ENCODE measurements at places on chromosomes 16 and 17. TPM values are rescaled to one million over a fixed set of nuclear protein-coding genes. Genes with fewer than 3 reads are reported as not detected.

- H3K4me1 ChIP-seq: peaks cover 2% of the 10 kb centered on the region
- H3K36me3 ChIP-seq: no peaks in the 10 kb centered on the region
These were observed 103.9 kb downstream of the METRNL start for GRCh38 chr17:83183145-83183948.

DNA sequence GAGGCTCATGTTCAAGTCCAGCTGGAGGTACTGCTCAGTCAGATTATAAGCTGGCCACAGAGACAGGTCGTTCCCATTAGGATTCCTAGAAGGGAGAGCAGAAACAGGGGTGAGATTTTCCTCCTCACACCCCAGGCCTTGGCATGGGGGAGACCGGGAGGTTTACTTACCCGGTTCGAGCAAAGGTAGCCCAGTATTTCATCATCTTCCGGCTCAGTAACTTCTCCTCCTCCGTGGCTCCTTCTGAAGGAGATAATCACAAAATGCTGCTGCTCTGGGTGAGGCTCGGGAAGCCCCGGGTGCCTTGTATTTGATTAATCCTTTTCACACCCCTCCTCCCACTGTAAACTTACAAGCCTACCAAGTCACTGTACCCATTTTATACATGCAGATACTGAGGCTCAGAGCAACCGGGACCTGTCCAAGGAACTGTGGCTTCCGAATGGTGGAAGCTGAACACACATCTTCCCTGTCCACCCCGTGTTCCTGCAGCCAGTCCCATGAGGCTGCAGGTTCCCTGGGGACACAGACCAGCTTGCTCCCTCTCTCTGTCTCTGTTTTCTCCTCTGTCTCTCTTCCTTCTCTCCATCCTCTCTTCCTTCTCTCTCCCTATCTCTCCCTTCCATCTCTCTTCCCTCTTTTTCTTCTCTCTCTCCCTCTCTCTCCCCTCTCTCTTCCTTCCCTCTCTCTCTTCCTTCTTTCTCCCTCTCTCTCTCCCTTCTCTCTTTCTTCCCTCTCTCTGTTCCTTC is 13.9 kb upstream of the CES1 start:
- H3K4me3 ChIP-seq: no peak overlapping the region
- no peak overlapping the region for H3K27ac ChIP-seq
- H3K4me1 ChIP-seq: no peaks in the 10 kb centered on the region
- peaks cover 41% of the 10 kb centered on the region for H3K27me3 ChIP-seq
- no peaks in the 10 kb centered on the region for H3K36me3 ChIP-seq

DNA sequence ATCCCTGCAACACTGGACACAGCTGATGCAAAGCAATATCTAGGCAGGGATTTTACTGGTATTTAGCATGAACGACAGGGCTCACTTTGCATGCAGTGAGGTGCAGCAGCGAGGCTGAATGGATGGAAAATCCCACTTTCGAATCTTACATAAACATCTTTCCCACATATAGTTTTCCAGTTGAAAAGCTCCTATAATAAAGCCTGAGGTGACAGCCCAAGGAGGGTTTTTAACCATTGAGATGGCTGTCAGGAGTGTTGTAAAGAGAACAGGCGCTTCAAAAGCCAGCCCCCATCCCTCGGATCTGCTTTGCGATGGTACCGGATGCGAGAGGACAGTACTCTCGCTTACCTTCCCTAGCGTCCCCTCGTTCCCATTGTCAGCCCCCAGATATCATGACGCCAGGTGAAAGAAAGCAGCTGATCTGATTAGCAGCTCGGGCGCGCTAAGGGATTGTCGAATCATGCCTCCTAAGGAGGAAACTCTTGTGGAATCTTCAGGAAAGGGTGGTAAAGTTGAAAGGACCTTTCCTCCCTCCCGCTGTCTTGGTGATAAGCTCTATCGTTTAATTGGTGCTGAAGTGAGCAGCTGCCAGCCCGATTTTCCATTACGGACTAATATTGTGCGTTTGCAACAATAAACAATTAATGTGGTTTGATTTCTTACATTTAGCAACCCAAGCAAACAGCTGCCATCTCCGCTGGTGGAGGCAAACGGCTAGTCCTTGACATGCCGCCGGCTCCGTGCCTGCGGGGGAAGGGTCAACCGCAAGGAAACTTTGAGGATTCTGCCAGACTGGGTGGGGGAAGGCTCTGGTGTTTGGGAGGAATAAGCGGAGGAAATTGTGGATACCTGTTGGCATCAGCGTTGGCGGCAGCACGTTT is 1.8 kb downstream of the CDH8 start:
- no peak for DNase-seq
- peaks cover 16% of the 10 kb centered on the region for H3K4me1 ChIP-seq
- no peak overlapping the region for H3K27ac ChIP-seq

- DNase-seq: no peak
- H3K36me3 ChIP-seq: peaks cover 12% of the 10 kb centered on the region
- H3K4me1 ChIP-seq: peaks cover 11% of the 10 kb centered on the region
- H3K4me3 ChIP-seq: no peak overlapping the region
These were observed 60.7 kb upstream of the METRNL start for GRCh38 chr17:83018658-83019193.

MYH1 gene
- not detected for total RNA-seq

DNA sequence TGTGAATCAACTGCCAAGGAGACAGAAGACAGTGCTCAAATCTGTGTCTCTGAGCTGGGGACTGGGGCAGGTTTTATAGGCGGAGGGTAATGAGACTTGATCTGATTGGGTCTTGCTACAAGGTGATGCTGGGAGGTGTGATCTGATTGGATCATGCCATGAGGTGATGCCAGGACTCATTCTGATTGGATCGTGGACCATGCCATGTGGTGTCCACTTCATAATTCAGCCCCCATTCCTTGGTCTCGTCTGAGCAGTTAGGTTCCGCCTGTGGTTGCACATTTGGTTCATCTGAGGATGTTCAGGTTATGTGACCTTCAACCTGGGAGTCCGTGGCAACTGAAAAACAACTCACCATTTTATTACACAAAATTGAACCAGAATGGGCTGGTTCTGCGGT is 41.0 kb downstream of the OTOA start:
- H3K36me3 ChIP-seq: no peaks in the 10 kb centered on the region
- DNase-seq: no peak
- no peak overlapping the region for H3K27ac ChIP-seq
- no peaks in the 10 kb centered on the region for H3K4me1 ChIP-seq
- no peak overlapping the region for H3K4me3 ChIP-seq

TCAP gene
- total RNA-seq: 2.7 TPM

HOXB4 gene
- 6.0 TPM for total RNA-seq

NPIPA7 gene
- total RNA-seq: 10.3 TPM

APOH gene
- total RNA-seq: 0.27 TPM

- no peak overlapping the region for H3K4me3 ChIP-seq
- H3K27me3 ChIP-seq: peaks cover 9% of the 10 kb centered on the region
- no peaks in the 10 kb centered on the region for H3K36me3 ChIP-seq
- peaks cover 5% of the 10 kb centered on the region for H3K4me1 ChIP-seq
- no peak for DNase-seq
- no peak overlapping the region for H3K27ac ChIP-seq
These were observed 4.8 kb upstream of the GOSR1 start for GRCh38 chr17:30472238-30472890.

- peaks cover 5% of the 10 kb centered on the region for H3K4me1 ChIP-seq
- no peak for DNase-seq
- H3K27me3 ChIP-seq: no peaks in the 10 kb centered on the region
These were observed 12.8 kb upstream of the ADCY7 start for GRCh38 chr16:50253514-50253910.

GRCh38 chr17:68539548-68540467 is 27.6 kb downstream of the PRKAR1A start:
- no peak overlapping the region for H3K4me3 ChIP-seq
- H3K27ac ChIP-seq: peak overlapping the region; percentile 56
- peaks cover 27% of the 10 kb centered on the region for H3K36me3 ChIP-seq
- H3K4me1 ChIP-seq: peaks cover 11% of the 10 kb centered on the region

DNA sequence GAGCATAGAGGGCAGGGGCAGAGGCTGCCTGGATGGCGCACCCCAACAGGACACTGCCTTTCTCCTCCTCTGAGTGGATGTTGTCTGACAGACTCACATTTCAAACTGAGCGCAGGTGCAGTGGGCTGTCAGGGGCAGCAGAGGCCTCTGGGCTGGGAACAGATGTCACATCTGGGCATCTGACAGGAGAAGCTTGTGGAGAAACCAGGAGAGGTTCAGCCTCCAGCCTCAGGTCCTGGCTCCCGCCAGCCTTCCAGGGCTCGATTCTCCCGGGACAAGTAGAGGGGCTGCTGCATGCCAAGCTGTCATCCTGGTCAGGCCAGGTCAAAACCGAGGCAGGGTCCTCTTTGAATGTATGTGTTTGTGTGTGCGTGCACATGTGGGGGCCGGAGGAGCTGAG is 67.7 kb upstream of the SDK2 start:
- no peak overlapping the region for H3K27ac ChIP-seq
- no peak for DNase-seq
- H3K4me1 ChIP-seq: peaks cover 2% of the 10 kb centered on the region
- H3K36me3 ChIP-seq: no peaks in the 10 kb centered on the region

NUDT21 gene
- total RNA-seq: 142 TPM

- H3K27ac ChIP-seq: no peak overlapping the region
- H3K4me3 ChIP-seq: no peak overlapping the region
- peaks cover 4% of the 10 kb centered on the region for H3K36me3 ChIP-seq
- H3K4me1 ChIP-seq: peaks cover 27% of the 10 kb centered on the region
- peaks cover 6% of the 10 kb centered on the region for H3K27me3 ChIP-seq
These were observed 7.3 kb downstream of the BAHCC1 start for GRCh38 chr17:81402530-81402941.

- no peak for DNase-seq
- H3K36me3 ChIP-seq: no peaks in the 10 kb centered on the region
- H3K27me3 ChIP-seq: no peaks in the 10 kb centered on the region
- H3K4me1 ChIP-seq: peaks cover 7% of the 10 kb centered on the region
- H3K27ac ChIP-seq: no peak overlapping the region
These were observed 179.1 kb downstream of the TOX3 start for GRCh38 chr16:52367821-52368220.

- peaks cover 10% of the 10 kb centered on the region for H3K36me3 ChIP-seq
- no peak overlapping the region for H3K27ac ChIP-seq
- no peaks in the 10 kb centered on the region for H3K4me1 ChIP-seq
- H3K4me3 ChIP-seq: no peak overlapping the region
- no peak for DNase-seq
These were observed 103.1 kb downstream of the RPTOR start for GRCh38 chr17:80647746-80648145.

VAT1L gene
- 1.1 TPM for total RNA-seq

DNA sequence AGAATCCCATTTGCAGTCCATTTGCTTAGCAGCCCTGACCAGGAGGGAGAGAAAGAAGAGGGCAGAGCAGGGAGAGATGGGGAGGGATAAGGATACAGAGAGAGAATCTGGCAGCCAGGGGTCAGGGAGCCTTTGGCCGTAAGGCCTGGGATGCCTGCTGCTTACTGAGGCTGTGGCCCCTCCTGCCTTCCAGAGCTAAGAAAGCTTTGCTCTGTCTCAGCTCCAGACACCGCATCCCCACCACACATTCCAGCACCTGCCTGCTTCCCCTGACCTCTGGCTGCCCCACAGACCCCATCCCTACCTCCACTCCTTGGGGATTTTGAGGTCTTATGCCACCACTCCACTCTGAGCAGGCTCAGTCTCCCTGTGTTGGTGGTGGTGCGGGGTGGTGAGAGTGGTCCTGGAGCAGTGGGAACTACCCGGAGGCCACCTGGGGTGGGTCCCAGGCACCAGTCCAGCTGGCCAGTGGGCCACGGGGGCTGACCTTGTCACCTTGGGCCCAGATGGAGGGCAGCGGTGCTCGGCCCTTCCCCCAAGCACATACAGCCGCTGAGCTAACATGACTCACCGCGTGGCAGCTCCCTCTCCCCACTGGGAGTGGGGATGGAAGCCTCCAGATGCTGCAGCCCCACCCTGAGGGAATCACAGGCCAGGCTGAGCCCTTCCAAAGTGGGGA is 58.3 kb downstream of the RAI1 start:
- DNase-seq: no peak
- H3K27me3 ChIP-seq: no peaks in the 10 kb centered on the region
- peaks cover 50% of the 10 kb centered on the region for H3K4me1 ChIP-seq
- no peak overlapping the region for H3K4me3 ChIP-seq
- peak overlapping the region; percentile 95 for H3K27ac ChIP-seq
- peaks cover 1% of the 10 kb centered on the region for H3K36me3 ChIP-seq

DNA sequence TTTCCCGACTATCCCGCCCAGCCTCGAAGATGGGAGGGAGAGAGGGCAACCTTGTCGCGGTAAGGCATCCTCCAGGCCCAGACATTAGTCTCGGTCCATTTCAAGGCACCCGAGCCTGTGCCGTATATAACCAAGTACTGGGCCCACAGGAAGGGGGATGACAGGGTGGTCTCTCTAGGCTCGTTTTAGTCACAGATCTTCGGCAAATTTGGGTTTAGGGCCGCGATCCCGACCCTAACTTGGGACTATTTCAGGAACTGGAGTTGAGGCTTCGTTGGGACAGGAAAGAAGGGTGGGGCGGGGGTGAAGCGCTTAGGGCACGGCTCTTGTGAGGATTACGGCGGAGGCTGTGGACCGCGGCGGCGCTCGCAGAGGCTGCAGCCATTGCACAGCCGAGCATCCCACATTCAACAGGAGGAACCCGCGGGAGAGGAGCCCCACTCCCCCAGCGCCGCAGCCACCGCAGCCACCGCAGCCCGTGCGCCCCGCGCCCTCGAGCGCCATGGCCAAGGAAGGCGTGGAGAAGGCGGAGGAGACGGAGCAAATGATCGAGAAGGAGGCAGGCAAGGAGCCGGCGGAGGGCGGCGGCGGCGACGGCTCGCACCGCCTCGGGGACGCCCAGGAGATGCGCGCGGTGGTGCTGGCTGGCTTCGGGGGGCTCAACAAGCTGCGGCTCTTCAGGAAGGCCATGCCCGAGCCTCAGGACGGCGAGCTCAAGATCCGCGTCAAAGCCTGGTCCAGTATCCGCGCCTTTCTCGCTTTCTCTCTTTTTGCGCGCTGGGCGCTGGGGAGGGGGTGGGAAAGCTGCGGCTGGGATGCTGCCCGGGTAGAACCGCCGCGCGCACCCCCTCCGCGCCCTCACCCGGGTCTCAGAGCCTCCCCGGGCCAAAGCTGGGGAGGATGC is at the start of gene VAT1L:
Gene VAT1L, plus strand, starts transcription at position 384 of the 904 bp plus-strand sequence. Its CDS starts 119 bp downstream, at position 503.
- H3K4me1 ChIP-seq: peaks cover 15% of the 10 kb centered on the region
- no peak within 1 kb of the TSS for H3K27ac ChIP-seq
- peaks cover 63% of the 10 kb centered on the region for H3K27me3 ChIP-seq
- H3K4me3 ChIP-seq: peak within 1 kb of the TSS; percentile 85

- H3K27ac ChIP-seq: no peak overlapping the region
- DNase-seq: no peak
- H3K4me1 ChIP-seq: peaks cover 9% of the 10 kb centered on the region
- H3K27me3 ChIP-seq: peaks cover 12% of the 10 kb centered on the region
These were observed 254.3 kb upstream of the SALL1 start for GRCh38 chr16:51405361-51405760.

DNA sequence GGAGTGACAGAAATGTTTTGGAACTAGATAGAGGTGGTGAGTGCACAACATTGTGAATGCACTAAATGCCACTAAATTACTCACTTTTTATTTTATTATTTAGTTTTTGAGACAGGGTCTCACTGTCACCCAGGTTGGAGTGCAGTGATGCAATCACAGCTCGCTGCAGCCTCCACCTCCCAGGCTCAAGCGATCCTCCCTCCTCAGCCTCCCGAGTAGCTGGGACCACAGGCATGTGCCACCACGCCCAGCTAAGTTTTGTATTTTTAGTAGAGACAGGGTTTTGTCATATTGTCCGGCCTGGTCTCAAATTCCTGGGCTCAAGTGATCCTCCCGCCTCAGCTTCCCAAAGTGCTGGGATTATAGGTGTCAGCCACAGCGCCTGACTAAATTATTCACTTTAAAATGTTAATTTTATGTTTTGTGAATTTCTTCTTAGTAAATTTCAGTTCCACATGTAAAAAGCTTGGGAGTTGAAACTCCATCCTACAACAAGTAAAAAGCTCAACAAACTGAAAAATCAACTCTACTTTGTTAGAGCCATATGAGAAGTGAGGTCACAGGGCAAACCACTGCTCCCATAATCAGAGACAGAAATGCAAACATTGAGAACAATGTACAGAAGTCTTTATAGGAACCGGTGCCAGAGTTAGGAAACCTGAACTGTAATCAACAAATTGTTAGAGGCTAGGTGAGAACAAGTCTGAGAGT is 13.8 kb upstream of the SLC5A10 start:
- no peaks in the 10 kb centered on the region for H3K36me3 ChIP-seq
- H3K4me3 ChIP-seq: no peak overlapping the region

KRT40 gene
- 0.13 TPM for total RNA-seq

All from progenitor cell of endocrine pancreas (in vitro differentiated cells).